ENCODE measurements at places on chromosomes 16 and 17.

DNA sequence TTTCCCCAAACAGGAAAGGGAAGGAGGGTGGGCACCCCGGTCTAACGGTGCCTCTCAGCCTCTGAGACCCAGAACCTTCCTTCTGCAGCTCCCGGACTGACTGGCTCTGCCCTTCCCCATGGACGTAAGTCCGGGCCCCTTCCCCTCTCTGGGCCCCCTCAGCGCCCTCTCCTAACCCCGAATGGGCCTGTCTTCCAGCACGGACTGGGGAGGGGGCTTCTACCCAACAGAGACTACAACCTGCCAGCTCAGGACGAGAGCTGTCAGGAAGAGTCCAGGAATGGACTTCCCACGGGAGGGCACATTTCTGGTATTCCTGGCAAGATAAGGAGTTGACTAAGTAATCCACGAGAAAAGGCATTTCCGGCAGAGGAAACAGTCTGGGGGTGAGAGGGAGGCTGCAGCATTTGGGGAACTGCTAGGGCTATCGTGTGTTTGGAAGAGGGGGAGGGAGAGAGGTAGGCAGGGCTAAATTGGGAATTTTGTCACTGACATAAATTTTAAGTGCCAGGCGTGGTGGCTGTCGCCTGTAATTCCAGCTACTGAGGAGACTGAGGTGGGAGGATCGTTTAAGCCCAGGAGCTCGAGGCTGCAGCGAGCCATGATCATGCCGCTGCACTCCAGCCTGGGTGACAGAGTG lies 12.1 kb upstream of the ALDOA start:
- no peak for DNase-seq

DNA sequence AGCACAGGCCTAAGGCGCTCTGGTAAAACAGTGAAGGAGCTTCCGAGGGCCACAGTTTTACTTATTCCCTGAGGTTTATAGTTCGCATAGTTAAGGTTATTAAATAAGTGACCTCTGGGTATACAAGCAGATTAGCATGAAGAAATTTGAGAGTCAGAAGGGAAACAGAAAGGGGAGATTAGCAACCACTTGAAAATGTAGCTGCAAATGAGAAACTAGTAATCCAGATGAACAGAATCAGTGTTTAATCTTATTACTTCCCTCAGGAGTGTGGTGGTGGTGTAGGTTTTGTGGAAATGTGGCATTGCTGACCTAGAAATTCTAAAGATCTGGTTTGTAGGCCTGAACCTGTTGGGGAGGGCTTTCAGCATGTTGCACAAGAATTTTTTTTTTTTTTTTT lies 130.4 kb downstream of the CCDC182 start:
- no peak for DNase-seq

DNA sequence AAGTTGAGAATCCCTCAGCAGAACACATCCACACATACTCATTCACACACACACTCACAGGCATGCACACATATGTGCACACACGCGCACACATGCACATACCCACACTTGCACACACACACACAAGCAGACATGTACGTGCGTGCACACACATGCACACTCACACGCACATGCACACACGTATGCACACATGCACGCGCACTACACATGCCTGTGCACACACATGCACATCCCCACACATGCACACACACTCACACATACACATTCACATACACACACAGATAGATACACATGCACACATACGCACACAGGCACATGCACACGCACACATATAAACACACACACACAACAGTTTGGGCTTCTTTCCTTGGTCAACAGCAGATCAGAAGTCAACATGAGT lies 24.0 kb downstream of the GSG1L start:
- no peak for DNase-seq

DNA sequence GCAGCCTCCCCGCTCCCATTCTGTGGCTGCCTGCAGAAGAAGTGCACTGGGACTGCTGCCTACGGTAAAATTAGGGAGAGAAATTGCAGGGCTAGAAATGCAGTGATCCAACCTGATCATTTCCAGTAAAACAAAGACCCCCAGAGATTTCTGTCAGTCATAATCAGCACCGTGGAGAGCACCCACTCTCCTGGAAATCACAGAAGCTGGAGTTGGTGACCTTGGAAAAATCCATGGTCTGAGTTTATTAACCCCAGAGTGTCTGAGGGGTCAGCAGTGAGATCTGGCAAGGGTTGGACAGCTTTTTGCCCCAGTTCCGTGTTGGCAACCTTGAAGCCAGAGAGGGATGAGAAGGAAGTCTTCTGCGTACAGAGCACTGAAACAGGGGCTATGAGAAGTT lies 7.8 kb downstream of the SYCE1L start:
- DNase-seq: no peak

GRCh38 chr16:57627184-57627871 lies 1.1 kb upstream of the ADGRG1 start:
- no peak for DNase-seq

- no peak for DNase-seq
Measured at GRCh38 chr16:63983401-63983800, 1138.5 kb downstream of the CDH11 start.

- peak; percentile 73 for DNase-seq
Measured at GRCh38 chr17:63701868-63702720, 2.2 kb upstream of the LIMD2 start.

GRCh38 chr17:75827308-75828075 lies 16.7 kb downstream of the UNC13D start:
- DNase-seq: peak; percentile 56

DNA sequence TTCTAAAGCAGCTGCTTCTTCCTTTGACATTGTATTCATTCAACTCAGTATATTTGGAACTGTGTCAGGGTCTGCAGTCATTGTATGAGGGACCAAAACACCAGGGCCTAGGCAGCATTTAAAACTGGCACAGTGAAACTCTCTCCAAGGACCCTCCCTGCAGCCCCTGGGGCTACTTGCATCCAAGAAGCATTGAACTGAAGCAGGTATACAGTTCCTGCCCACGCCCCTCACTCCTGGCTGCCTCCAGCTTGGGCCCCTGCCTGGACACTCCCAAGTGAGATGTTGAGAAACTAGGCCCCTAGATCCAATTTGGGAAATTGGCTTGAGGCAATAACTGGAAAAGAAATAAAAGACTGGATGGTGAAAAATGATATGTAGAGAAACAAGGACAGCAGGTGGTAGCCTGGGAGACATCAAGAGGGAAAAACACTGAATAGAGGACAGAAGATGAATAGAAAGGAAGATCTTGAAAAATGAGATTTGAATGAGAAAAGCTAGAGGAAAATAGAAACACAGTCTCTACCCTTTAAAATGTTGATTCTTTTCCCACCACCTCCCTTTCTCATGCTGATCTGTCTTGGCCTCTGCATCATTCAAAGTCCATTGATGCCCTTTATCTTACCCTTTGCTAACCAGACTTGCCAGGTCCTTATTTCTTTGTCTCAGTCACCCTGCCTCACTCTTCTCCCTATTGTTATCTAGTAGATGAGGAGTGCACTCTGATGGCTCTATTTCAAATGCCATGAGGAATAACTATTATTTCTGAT lies 368.8 kb upstream of the CDH8 start:
- no peak for DNase-seq

DNA sequence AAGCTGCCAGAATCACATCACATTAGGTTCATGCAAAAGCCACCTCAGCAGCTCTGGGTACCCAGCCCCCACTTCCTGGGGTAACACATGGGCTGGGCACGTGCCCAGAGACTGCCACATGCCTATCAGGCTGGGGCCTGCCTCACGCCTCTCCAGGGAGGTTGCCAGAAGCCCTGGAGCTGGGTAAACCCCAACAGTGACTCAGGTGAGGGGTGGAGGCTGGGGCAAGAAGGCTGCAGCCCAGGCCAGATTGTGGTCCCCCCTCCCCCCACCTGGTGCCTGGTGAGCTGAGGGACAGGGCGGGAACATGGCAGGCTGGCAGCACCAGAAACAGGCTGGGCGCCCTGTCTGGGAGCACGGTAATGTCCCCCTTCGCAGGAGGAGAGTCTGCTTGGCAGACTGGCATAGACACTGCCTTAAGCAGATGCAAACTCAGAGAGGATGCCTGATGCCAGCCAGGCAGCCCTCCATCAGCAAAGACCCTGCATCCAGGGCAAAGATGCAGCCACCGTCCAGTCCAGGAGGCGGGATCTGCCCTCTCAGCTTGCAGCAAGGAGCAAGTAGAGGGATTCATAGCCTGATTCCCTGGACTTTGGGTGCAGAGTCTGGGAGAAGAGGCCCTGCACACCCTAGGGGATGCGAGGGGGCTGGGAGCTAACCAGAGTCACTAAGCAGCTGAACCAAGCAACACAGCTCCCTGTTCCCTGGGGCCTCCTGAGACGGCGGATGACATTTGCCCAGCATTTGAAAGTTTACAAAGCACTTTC lies 28.8 kb downstream of the NGFR start:
- no peak for DNase-seq

DNA sequence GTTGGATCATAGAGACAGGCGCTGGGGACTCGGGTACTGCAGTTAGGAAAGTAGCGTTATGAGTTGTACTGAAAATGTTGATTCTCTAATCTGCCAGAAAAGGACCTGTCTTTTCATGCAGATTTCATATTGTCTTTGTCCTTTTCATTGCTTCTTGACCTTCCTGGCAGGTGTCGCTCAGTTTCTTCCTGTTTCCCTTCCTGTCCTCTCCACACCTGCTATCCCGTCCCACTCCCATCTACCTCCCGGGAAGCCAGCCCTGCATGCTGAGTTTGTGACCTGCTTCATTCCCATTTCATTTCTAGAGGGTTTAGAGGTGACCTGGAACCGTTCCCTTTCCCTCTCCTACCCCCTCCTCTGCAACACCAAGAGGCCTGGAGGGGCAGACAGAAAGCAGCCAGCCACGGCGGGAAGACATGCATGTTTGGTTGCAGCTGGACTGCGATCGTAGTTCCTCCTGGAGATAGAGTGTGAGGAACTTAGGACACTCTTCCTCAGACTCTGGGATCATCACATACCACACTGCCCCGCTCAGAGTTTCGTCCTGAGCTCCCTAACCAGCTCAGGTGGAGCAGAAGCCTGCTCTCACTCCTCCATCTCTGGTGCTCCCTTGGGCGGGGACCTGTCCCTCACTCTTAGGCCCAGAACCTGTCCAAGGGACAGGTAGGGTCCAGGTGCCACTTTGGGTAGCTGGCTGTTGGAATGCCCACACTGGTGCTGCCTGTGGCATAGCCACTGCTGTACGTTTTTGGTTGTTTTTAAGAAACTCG lies 23.9 kb upstream of the ARHGAP23 start:
- no peak for DNase-seq

- DNase-seq: no peak
Measured at GRCh38 chr17:4229627-4230541, 33.9 kb downstream of the ANKFY1 start.

DNA sequence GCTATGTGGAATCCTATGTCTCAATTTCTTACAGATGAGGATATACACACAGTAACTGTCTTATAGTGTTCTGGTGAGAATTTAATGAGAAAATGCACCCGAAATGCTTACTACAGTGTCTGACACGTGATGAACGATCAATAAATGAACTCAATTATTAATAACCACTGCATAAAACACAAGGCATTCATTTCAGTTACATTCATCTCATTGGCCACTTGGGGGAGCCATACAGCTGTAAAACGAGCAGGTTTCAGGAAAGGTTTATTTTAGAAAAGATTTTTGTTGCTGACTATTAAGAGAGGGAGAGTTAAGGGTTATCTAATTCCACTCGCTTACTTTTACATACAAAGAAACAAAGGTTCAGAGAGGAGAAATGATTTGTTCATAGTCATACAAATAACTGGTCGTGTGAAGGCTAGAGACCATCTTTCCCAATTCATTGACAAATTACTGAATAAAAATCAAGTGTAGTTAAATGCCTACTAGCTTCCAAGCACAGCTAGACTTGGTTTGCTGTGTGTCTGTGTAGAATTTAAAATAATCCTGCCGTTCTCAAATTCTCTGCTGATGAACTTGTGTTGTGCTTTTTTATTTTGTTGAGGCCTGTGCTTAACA lies 160.1 kb downstream of the MAP2K4 start:
- no peak for DNase-seq

DNA sequence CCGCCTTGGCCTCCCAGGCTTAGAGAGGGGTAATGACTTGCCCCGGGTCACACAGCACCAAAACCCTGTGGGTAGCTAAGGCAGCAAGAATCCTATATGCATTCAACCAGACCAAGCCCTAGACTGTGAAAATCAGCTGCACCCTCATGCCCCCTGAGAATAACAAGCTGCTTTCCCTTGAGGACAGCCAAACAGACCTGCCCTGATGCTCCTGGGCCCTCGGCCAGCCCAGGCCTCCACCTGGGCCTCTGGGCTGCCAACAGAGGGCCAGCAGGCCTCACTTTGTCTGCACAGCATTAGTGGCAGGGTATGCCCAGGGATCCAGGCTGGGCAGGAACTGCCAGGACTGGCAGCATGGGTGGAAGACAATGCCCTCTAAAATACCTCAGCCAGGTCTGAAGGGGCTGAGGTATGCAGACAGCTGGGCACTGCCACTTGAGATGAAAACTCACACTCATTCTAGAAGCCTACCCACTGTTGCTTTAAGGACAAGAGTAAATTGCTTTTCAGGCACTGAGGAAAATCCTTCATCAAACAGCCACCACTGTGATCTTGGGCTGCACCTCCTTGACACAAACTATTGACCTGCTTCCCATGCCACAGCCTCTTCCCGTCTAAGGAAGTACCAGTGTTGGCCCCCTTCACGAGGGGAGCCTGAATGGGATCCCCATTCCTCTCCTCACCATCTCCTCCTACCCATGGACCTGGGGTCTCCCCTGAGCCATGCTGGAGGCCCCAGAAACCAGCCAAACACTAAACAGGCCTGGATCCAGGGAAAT lies 8.8 kb downstream of the ST3GAL2 start:
- no peak for DNase-seq

DNA sequence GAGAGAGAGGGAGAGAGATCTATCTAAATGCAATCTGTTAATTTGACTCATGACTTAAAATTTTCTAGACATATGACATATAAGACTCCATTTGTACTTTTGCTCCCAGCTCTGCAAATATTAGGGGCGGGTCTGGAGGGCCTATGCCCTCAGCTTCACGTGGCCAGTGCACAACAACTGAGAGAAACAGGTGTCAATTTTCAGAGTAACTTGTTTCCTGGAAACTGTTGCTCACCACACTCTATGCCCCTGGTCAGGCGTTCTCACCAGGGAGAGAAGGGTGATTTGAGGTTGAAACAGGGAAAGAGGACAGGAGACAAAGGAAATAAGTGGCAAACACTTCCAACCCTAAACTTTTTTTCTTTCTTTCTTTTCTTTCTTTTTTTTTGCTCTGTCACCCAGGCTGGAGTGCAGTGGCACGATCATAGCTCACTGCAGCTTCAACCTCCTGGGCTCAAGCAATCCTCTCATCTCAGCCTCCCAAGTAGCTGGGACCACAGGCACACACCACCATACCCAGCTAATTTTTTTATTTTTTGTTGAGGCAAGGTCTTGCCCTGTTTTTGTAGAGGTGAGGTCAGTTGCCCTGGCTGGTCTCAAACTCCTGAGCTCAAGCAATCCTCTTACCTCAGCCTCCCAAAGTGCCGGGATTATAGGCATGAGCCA lies 270.0 kb downstream of the SLC39A11 start:
- no peak for DNase-seq

- DNase-seq: no peak
Measured at GRCh38 chr16:79316004-79316458, 284.5 kb downstream of the MAF start.

GRCh38 chr16:62225675-62226074 lies 189.4 kb upstream of the CDH8 start:
- DNase-seq: no peak

GRCh38 chr16:27238016-27238587 lies 30.5 kb downstream of the NSMCE1 start:
- no peak for DNase-seq
